T-helper 2 cell (primary cell): ENCODE measurements at places on chromosomes 5 and 9.

DNA sequence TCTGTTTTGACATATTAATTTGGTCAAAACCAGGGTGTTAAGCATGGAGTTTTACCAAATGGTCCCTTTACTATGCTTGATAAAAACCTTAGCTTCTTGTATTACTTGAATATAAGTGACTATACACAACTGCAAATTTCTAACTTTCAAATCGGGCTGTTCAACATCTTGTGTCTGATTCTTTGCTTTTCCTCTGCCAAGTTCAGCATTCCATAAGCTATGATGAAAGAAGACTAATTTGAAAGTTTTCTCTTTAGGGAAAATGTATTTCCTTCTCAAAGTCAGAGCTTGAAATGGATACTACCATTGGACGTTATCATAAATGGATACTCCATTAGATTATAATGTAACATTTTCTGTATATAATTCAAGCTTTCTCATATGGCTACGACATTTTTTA, 792.9 kb downstream of the EFNA5 start:
- no peak for DNase-seq

- no peak for DNase-seq
These were observed 1.8 kb upstream of the STARD4 start for GRCh38 chr5:111514087-111514486.

DNA sequence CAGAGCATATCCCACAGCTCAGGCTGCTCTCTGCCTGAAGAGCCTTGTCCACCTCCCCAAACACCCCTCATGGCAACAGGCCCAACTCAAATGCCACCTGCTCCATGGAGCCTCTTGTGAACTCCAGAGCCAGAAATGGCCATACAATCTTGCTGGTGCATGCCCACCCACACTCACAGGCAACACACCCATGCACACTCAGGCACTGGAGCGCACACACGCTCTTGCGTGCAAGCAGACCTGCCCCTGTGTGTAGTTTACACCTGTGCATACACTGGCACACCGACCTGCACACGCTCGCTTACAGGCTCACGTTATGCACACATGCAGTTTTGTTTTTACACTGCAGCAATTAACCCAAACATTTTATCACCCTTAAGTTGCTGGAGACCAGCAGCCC, 40.0 kb downstream of the HRH2 start:
- DNase-seq = no peak

DNA sequence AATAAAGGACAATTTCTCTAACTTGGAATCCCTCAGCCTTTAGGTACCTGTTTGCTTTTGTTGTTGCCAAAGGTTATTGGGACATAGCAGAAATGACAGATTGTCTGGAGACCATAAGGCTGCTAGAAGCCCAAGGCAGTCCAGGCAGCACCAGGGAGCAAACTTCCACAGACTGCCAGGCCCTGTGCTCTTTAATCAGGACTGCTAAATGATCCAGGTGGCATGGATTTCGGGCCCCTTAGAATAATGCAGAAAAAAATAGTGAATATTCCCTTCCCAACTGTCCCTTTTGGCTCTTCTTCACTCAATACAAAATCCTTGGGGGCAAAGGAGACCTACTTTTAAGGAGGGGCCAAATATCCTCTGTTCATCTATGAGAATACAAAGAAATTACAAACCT, 73.9 kb downstream of the GABRA1 start:
- DNase-seq = no peak

- no peak for DNase-seq
These were observed 234.4 kb downstream of the ARHGAP26 start for GRCh38 chr5:143004361-143005145.

DNA sequence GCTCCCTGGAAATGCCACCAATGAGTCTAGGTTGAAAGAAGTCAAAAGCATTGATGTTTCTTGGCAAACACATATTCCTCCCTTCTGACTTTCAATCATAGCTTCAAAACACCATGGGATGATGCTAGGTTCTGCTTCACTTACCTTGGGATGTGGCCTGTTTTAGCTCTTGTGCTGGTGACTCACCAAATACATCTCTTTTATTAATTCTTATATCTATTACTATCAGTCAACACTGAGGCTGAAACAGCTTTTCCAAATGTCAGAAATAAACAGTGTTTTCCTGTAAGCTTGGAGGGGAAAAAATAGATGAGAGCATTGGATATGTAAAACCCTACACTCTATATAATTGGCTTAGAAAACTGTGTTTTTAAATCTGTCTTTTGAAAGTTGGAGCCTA, 245.4 kb upstream of the NREP start:
- no peak for DNase-seq

- DNase-seq = no peak
These were observed 98.2 kb upstream of the ALDH1A1 start for GRCh38 chr9:73050887-73051550.

DNA sequence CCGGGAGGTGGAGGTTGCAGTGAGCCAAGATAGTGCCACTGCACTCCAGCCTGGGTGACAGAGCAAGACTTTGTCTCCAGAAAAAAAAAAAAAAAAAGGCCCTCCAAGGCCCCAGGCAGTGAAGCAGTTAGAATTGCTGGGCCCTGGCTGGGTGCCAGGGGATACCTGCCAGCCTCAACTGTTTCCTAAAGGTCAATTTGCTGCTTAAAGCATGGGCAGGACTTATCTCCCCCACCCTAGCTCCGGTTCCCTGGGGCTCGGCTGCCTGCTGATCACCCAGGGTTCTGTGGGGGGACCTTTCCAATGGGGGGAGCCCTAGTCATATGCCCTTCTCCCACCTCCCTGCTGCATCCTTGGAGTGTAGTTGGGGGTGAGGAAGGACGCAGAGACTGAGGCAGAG, 25.7 kb downstream of the NCS1 start:
- no peak for DNase-seq

DNA sequence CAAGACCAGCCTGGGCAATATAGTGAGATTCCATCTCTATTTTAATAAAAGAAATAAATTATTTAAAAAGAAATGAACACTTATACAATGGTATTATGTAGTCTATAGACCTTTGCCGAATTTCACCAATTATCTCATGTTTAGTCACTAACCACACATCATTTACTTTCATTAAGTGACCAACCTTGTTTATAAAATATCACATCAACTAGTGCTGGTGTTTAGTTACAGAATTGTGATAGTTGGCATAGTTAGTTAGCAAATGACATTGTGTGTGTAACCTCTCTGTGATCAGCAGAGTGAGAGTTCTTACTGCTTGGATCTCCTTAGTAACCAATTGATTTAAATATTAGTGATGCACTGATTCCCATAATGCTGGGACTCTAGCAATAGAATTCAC, 71.8 kb downstream of the PRR16 start:
- no peak for DNase-seq

DNA sequence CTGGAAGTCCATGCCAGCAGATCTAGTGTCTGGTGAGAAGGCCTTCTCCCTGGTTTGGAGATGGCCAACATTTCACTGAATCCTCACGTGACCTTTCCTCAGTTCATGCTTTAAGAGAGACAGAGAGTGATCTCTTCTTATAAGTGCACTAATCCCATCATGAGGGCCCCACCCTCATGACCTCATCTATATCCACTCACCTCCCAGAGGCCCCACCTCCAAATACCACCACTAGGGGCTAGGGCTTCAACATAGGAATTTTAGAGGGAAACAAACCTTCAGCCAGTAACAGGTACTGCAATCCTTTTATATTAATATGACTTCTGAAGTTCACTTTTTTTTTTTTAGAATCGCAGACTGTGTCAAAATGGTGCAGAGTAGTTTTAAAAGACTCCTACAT, 496.9 kb upstream of the ADAMTS16 start:
- DNase-seq = no peak

DNA sequence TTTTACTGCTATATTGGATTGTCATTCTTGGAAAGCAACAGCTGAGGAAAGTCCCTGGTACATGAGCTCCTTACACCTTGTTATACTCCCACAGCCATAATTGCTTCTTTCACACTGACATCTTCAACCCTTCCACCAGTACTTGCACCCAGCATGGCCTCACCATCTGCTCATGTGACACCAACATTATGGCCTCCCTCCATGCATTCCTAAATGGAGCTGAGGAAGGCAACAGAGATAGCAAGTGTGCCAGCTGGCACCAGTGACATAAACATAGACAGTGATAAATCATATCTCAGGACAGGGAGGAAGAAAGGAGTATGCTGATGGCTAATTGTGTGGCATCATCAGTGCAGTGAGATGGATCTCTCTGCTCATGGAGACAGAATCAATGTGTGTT, 119.5 kb downstream of the BAAT start:
- DNase-seq = no peak

GRCh38 chr9:18255747-18256146, 218.2 kb upstream of the ADAMTSL1 start:
- DNase-seq = no peak

DNA sequence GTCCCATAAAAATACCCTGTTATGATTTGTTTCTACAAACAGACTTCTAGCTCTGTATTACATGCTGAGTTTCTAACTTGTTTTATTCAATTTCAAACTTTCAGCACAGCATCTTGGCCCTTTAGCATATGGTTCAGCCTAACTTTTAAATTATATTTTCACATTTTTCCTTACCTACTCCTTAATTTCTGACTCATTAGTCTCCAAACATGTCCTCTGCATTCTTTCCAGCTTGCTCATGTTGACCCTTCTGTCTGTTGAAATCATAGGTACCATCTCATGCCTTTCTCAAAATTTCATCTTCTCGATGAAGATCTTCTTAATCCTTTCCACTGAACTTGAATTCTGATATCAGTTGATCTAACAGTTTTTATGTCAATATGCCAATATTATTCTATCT, 200.9 kb upstream of the RIOK2 start:
- no peak for DNase-seq

- no peak for DNase-seq
These were observed 61.3 kb downstream of the RASGRF2 start for GRCh38 chr5:81021486-81021885.
